ENCODE measurements at places on chromosomes 7 and 10.

GRCh38 chr7:22109761-22110160 is 164.1 kb upstream of the CDCA7L start:
- DNase-seq: peak; percentile 56

DNA sequence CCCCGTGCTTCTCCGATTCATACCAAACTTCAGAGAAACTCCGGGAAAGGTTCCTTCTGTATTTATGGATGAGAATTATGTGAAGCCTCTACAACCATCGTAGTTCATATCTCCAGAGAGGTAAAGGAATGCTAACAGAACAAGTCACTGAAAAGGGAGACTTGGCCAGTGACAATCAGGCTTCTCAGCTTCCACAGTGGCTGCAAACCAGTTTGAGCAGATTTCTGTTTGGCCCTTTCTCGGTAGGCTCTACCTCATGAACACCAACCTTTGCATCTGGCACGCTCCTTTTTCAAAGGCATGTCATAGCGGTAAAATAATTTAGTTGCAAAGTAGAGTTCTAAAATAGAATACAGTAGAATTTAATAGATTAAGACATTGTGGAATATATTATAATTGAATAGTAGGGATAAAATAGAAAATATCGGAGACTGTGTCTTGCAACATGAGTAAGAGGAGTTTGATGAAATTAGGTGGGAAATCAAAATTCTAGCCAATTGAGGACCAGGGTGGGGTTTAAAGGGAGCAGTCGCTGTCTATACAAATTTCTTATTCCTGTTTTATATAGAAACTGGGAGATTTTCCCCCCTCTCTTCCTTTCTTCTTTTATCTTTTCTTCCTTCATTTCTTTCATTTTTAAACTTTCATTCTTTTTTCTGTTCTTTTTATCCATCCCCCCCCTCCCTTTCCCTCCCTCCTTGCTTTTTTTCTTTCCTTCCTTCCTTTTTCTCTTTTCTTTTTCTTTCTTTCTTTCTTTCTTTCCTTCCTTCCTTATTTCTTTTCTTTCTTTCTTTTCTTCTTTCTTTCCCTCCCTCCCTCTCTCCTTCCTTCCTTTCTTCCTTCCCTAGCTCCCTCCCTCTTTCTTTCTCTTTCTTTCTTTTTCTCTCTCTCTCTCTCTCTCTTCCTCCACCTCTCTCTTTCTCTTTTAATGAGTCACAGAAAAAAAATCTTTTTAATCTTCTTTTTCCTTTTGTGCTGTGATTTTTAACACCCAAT is 161.5 kb upstream of the KLF6 start:
- DNase-seq: no peak

DNA sequence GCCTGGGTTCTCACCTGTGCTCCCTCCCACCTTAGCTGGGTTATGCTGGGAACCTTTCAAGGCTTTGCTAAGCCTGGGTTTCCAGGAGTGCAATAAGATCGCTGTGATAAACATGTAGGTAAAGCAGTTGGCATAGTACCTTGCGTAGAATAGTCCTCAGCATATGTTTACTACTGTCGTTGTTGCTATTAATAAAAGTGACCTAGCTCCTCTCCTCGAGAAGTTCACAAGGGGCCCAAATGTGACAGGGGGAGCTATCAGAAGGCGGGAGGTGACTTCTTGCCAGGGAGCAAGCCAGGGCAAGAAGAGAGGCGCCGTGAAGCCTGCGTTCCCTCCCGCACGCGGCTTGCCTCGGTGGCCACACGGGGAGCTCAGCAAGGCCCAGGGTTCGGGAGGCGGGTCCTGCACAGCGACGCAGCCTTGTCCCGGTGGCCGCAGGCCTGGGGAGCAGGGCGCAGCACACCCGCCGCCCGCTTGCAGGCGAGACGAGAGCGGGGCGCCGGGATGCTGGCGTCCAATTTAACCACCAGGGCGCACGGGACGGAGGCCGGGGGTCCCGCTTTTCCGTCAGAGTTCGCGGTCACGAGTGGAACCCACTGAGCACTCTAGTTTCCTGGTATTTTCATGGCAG is 106.2 kb downstream of the SNX10 start:
- peak; percentile 15 for DNase-seq

GRCh38 chr7:131948434-131949053 is 392.1 kb upstream of the PODXL start:
- peak; percentile 25 for DNase-seq

GRCh38 chr10:60042914-60043313 is 136.6 kb upstream of the CCDC6 start:
- DNase-seq: no peak

DNA sequence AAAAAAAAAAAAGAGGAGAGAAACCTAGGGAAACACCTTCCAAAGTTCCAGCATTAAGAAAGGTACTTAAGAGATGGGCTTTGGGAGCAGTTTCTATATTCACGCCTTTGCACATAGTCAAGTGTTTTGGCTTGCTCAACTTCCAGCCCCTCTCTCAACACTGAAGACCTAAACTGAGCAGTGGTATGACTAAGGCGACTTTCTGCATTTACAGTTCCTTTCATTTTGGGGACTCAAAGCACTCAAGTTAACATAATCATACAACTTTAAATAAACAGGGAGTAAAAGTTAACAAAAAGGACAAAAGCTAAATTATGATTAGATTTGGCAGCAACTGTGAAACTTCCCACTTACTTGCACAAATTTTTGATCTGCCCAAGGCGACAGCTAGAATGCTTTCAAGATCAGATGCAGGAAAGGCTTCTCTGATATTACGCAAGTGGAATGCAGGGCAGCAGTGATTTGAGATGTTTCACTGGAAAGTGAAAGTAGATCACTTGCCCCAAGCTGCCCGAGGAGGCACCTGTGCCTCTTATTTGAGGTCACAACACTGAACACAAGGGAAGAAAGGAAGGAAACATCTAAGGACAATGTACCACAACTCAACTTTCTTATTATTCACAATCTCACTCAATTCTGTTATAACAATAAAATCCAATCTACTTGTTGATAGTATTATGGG is 199.5 kb downstream of the SKAP2 start:
- no peak for DNase-seq

GRCh38 chr7:69211739-69212138 is 386.5 kb upstream of the AUTS2 start:
- no peak for DNase-seq

GRCh38 chr10:48529331-48529730 is 75.5 kb downstream of the ARHGAP22 start:
- no peak for DNase-seq

DNA sequence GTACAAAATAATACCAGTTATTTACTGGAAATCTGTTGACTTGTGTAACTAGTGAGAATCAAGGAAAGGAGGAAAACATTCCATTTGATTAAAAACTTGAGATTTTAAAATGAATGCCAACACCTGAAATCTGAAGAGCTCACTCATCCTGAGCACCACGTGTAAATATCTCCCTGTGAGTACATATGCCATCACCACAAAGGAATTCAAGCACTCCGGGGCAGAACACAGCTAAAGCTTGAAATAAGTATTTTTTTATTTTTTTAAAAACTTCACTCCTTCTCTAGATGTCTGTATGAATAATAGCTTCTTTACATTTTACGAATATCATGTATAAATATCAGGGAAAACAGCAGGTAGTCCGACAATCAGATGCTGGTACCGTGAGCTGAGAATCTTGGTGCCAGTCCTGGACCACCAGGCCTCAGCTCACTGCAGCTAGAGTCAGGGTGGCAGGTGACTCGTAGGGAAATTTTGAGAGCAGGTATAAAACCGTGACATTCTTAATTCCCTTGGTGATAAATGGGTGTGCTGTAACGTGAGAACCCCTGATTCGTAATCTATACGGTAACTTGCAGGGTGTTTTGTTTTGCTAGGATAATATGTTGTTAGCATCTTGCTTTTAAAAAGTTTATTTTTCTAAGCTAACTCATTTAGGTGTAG is 12.7 kb downstream of the LMTK2 start:
- no peak for DNase-seq

DNA sequence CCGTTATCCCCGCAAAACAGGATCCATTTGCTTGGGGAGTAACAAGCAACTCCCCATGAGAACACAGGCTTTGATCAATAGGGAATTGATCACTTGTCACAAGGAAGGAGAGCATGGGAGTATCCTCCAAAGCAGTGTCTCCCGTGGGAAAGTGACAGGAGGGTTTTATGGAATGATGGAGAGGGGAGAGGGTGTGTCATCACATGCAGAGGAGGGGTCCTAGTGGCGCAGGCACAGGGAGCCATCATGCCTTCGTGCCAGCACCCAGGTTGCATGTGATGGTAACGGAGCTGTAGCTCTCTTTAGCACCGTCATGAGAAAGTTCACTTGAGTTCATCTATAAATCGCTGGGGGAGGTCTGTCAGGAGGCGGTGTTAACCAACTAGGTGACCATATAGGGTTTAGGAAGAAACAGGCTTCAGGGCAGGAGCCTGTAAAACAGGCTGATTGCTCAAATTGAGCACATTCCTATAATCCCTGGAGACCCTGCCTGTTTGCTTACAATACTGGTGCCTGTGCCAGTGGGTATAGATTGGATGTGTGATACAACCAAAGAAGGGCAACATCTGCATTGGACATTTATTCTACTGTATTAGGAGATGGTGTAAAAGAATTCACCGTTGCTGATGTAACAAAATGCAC is 428.5 kb downstream of the GALNT17 start:
- DNase-seq: no peak

GRCh38 chr7:16978358-16979244 is 96.8 kb upstream of the AGR3 start:
- DNase-seq: no peak

DNA sequence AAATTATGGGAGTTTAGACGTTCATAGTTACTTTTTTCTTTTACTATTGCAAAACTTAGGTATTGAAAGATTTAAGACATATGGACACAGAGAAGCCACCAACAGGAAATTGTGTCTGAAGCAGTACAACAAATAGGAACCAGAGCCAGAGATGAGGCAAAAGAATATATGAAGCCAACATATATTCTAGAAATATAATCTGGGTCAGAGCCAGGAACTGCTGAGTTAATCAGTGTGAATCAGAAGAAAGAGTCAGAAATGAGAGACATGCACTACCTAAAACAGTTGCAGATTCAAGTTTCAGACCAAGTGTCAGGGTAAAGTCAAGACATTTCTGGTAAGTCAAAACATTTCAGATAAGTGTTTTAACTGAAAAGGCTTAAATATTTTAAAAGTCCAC is 67.7 kb downstream of the DGKB start:
- DNase-seq: no peak

- no peak for DNase-seq
Measured at GRCh38 chr7:102454468-102454867, 10.2 kb downstream of the ALKBH4 start.

Measured in head of caudate nucleus (tissue), 42 donors.